Right atrium auricular region (tissue), 2 donors: ENCODE measurements at places on chromosomes 2 and 18.
A peak's percentile ranks its signal among the peaks of the same experiment; 100 is the strongest.

GRCh38 chr2:51299370-51299769 is 267.4 kb upstream of the NRXN1 start:
- no peaks in the 10 kb centered on the region for H3K36me3 ChIP-seq
- no peaks in the 10 kb centered on the region for H3K27me3 ChIP-seq
- no peak overlapping the region for H3K4me3 ChIP-seq
- H3K4me1 ChIP-seq, result no peaks in the 10 kb centered on the region
- no peak for DNase-seq

- H3K36me3 ChIP-seq, result no peaks in the 10 kb centered on the region
- DNase-seq, result no peak
- no peak overlapping the region for H3K27ac ChIP-seq
- no peaks in the 10 kb centered on the region for H3K27me3 ChIP-seq
Observed at GRCh38 chr2:240178564-240178963, 38.1 kb upstream of the OTOS start.

DNA sequence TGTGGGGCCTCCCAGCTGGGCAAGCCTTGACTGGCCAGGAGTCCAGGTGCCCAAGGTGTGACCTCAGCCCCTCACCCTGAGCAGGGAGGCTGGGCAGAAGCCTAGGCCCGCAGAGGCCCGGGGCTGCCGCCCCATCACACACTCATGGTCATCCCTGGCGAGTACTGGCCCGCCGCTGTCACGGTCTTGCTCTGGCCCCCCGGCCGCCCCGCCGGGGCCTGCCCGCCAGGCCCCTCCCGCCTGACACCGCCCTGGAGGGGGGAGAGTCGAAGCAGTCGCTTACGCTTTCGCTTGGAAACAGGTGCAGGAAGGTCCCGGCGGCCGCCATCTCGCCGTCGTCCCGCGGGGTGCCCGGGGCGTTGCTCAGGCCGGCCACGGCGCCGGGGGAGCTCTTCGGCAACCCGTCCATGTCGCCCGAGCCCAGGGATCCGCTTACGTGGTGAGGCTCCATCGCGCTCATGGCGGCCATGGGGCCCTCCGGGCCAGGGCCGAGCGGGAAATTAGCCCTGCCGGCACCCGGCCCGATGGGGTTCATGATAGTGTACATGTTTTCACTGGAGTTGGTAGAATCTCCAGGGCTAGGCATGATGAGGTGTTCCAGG is 26.6 kb upstream of the ANKRD62 start:
- H3K27ac ChIP-seq, result no peak overlapping the region
- H3K4me1 ChIP-seq, result no peaks in the 10 kb centered on the region
- H3K4me3 ChIP-seq, result no peak overlapping the region
- no peak for DNase-seq
- no peaks in the 10 kb centered on the region for H3K36me3 ChIP-seq

- no peak overlapping the region for H3K4me3 ChIP-seq
- H3K4me1 ChIP-seq, result no peaks in the 10 kb centered on the region
- no peaks in the 10 kb centered on the region for H3K27me3 ChIP-seq
- H3K36me3 ChIP-seq, result no peaks in the 10 kb centered on the region
- peak overlapping the region; percentile 21 for H3K27ac ChIP-seq
Observed at GRCh38 chr18:36411745-36412168, 114.2 kb downstream of the FHOD3 start.

DNA sequence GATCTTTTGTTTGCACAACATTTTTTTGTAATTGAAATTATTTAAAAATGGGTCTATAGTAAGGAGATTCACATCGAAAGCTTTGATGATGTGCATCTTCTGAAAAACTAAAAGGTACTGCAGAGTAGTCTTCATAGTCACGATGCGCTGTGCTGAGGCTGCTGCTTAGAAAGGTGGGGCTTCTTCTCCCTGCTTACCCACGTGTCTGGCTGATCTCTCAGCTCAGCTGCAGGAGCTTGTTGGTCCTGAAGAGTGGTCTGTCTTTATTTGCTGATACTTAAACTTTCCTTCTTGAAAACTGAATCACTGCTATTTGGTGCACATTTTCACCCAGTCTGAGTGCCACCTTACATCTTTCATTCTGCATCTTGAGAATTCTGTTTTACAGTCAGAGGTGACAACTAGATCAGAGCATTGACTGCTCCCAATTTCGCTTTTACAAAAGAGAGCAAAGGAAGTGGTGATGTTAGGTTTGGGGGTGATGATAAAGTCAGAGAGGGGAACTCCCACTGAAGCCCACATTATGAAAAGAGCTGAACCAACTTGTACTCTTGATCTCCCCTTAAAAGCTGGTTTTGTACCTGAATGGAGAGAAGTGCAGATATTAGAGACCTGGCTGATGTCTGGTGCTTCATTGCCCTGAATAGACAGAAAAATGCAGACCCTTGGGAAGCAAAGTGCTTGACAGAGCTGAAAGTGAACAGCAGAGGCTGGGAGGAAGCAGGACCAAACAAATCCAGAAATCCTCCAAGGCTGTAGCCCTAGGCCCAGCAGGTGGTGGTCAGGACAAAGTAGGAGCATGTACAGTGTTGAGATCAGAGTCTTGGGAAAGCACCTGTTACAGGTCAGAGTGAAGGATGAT is 984.5 kb downstream of the TSN start:
- no peak for DNase-seq
